ENCODE measurements at places on chromosomes 2 and 18.

GRCh38 chr2:46032996-46033395, 264.2 kb upstream of the EPAS1 start:
- no peak for DNase-seq

- DNase-seq = no peak
These were observed 8.6 kb downstream of the MREG start for GRCh38 chr2:216004697-216005283.

DNA sequence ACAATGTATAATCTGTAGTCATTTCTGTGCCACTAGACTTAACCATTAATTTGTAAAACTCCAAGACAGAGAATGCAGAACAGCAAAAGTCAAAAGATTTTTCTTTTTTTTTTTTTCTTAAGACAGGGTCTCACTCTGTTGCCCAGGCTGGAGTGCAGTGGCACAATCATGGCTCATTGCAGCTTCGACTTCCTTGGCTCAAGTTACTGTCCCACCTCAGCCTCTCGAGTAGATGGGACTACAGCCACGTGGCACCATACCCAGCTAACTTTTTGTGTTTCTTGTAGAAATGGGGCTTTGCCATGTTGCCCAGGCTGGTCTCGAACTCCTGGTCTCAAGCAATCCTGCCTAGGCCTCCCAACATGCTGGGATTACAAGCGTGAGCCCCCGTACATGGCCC, 80.1 kb downstream of the TLK1 start:
- DNase-seq = no peak

DNA sequence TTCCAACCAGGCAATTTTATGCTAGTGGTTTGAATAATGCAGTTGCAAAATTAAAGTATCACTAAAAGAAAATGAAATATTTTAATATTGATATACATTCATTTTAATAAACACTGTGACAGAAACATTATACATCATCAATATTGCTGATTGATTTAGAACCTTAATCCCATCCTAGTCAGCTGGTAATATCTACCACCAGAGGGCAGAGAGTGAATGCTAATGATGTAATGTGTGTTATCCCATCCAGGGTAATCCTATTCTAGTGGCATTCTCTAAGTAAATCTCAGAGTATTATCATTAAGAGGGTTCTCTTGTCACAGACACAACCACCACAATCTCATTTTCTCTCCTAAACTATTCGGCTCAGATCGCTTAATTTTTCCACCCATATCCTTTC, 477.4 kb downstream of the CPS1 start:
- DNase-seq = peak; percentile 26

DNA sequence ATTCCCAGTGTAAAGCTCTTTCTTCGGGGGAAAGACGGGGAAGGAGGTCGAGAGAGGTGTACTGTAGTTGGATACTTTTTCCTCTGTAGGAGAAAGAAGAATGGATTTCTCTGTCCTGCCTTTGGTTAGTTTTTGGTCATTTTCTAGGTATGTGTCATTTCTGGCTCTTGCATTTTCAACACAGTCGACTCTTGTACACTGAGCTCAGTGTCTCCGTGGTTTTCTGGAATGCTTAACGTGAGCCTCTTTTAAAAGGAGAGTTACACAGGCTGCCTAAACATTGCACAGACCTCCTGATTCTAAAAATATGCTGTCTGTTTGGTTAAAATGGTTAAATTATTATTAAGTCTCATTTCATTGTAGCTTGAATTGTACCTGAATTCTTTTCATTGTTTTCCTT, 21.8 kb upstream of the GLS start:
- DNase-seq = peak; percentile 87

DNA sequence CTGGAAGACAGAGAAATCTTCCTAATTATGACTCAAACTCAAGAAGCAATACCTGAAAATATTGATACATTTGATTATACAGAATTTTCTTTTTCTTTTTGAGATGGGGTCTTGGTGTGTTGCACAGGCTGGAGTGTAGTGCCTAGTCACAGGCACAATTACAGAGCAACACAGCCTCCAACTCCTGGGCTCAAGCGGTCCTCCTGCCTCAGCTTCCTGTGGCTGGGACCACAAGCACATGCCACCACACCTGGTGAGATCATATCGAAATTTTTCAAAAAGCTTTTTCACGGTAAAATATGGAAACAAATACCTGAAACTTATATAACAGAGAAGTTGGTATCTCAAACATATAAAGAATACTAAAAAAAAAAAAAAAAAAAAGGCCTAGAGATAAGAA, 27.9 kb downstream of the TGFBRAP1 start:
- no peak for DNase-seq

GRCh38 chr2:168770796-168771195, 31.6 kb upstream of the NOSTRIN start:
- DNase-seq = peak; percentile 45

DNA sequence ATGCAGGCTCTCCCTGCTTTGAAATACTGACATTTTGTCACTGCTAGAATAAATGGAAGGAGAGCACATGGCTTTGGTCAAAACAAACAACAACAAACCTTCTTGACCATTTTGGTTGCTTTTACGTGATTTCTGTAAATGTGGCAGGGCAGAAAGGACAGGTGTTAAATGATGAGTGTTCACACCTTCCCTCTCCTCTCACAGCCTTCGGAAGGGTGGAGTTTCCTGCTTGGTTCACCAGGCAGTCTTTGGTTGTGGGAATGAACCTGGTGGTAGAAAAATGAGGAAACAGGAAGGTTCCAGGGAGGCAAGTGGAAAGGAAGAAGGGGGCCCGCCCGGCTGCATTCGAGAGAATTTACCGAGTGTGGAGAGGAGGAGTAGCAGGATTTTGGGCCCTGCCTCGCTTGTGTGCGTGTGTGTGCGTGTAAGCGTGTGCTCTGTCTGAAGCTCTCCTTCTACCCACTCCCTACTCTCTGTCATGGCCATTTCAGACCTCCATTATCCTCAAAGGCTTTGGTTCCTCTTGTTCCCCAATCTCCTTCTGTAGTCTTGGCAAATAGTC, 23.7 kb upstream of the SPP2 start:
- DNase-seq = no peak

GRCh38 chr18:25146512-25146910, 205.5 kb downstream of the ZNF521 start:
- DNase-seq = no peak

- DNase-seq = peak; percentile 55
These were observed 479 bp downstream of the SCN9A start for GRCh38 chr2:166375195-166375735.

- peak; percentile 81 for DNase-seq
These were observed 40.0 kb downstream of the ICA1L start for GRCh38 chr2:202831242-202832220.

DNA sequence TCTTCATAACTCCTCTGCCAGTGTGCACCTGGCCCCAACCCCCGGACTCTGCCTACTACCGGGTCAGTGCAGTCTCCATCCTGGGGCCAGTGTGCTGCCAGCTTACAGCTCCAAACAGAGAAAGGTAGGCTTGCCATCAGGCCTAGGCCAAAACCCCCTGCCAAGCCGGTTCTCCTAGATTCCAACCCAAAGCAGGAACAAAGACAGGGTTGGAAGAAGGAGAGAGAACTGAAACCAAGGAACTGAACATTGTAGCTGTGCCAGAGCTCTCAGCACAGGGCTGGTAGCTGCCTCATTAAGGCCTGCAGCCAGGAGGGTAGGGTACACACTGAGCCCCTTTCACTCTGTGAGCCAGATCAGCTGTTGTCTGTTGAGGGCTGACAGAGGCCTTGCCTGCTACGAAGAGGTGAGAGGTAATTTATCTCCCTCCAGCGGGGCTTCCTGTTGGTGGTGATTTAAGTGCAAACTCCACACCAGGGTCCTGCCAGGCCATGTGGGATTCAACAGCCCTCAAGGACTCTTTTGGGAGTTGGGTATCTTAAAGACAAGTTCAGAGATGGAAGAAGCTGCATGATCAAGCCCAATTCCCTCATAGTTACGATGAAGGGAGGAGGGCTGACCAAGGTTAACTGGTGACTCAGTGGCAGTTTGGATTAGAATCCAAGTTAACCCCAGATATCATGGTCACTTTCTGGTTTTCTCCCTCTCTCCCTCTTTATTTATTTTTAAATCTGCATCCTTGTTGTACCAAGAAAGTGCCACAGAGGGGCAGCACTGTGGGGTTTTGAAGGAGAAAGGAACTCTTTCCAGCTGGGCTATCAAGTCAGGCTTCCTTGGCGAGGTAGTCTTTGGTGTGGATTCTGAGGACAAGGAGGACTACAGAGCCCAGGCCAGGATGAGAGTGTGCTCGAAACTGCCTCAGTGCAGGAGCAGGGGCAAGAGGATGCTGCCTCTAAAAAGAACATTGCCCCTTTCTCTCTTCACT, 48.1 kb downstream of the CYRIA start:
- DNase-seq = peak; percentile 44

GRCh38 chr2:48713647-48714046, 41.9 kb downstream of the LHCGR start:
- DNase-seq = no peak

GRCh38 chr2:27209621-27210401, 2.0 kb upstream of the ATRAID start:
- DNase-seq = no peak

- DNase-seq = no peak
These were observed 38.8 kb downstream of the NRP2 start for GRCh38 chr2:205721057-205721449.

- no peak for DNase-seq
These were observed 58.3 kb upstream of the DTNA start for GRCh38 chr18:34651586-34652369.

DNA sequence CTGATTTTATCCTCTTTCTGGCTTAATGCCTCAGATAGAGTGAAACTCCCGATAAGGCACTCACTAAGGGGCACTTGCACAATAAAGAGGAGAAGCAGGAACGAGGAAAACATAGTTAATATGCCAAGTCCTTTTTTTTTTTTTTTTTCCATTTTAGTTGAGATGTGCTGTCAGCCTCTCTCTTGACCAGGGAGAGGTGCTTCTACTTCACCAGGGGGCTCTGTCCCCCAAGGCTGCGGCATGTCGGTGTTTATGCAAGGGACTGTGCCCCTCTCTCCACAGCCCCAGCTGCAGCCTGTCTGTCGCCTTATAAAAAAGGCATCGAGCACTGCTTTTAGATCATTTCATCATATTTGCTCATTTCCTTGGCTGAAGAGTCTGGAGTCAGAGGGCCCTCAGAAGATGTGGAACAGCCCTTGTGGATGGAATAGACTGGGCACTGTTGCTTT, 178.1 kb downstream of the SLC8A1 start:
- DNase-seq = no peak

DNA sequence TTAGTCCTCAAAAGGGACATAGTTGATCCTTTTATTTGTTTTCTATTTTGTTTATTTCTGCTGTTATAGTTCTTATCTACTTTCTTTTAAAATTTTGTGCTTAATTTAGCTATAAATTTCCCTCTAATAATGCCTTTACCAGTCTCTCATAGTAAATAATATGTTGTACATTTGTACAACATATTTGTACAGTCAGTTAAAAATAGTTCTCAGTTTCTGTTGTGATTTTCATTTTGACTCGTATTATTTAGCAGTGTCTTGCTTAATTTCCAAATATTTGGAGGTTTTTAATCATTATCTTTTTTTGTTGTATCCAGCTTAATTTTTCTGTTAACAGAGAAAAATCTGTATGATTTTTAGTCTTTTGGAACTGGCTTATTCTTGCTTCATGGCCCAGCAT, 443.6 kb upstream of the TRIB2 start:
- DNase-seq = no peak

GRCh38 chr18:75439348-75439747, 11.8 kb upstream of the SMIM21 start:
- no peak for DNase-seq

DNA sequence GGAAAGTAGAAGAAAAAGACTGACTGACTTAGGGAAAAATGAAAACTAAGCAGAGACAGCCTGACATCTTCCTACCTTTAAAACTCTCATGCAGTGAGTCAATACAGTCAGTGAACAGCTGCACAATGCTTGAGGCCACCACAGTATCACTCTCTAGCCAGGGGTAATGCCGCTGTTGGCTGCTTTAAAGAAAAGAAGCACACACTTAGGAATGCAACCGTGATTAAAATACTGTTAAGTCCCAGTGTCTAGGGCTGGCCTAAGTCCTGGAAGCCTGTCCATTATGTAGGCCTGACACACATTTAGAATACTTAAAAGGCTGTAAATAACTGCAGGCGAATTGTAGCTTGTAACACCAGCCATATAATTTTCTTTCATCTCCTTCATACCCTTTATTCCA, 50.7 kb downstream of the SIGLEC15 start:
- no peak for DNase-seq

DNA sequence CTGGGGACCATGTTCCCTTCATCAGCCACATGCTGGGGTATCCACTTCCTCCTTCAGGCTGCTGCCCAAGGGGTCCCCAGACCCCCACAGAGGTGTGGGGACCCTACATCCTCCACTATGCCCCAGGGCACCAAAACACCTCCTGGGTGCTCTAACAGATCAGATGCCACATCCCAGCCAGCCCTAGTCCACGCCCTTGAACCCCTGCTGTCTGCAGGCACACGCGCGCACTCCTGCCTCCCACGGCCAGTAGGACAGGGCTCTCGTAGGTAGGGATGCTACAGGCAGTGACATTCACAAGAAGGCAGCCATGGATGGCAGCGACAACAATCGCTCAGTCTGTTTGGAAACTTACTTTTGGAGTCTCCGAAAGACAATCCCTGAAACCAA, 3.0 kb upstream of the GPC1 start:
- DNase-seq = no peak

GRCh38 chr2:56084111-56084901, 99.5 kb upstream of the CCDC85A start:
- DNase-seq = no peak

GRCh38 chr2:164803776-164804466, 37.7 kb downstream of the COBLL1 start:
- DNase-seq = peak; percentile 49

GRCh38 chr2:170766693-170767092, 3.5 kb upstream of the ERICH2 start:
- DNase-seq = no peak

GRCh38 chr18:21215490-21215889, 26.5 kb upstream of the GREB1L start:
- DNase-seq = no peak

All from adipocyte (in vitro differentiated cells).